ENCODE measurements at places on chromosomes 3 and 15.

DNA sequence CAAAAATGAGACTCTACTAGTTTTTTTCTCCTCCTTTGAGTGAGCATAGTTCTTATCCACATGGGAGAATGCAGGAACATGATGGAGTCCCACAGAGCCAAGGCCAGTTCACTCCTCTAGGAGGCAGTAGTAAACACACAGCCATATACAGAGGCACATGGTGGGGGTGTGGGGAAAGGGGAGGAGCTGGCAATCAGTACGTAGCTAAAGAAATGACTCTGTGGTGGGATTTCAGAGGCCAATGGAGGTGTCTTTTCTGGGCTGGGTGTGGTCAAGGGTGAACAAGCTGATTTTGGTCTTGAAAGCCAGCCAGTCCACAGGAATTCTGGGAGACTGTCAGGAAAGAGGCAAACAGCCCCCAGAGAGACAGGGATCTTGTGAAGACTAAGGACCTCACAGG is 6.6 kb upstream of the RAB11A start:
- DNase-seq: peak; percentile 61

GRCh38 chr3:99579965-99580364 is 58.4 kb upstream of the COL8A1 start:
- DNase-seq: no peak

DNA sequence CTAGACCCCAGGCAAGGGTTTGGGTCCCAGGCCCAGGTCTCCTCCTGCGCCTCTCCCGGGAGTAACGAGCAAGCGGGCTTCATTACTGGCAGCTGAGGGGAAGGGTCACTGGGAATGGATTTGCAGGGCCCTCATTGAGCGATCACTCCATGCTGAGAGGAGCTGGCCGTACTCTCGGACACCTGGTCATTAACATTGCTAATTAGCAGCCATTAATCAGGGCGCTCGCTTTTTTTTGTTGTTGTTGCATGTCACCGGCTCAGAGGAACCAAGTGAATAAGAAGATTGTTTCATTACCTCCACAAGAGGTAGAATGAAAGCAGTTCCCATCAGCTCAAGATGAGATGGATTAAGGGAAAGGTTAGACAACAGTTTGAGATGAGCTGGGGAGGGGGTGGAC is 293.0 kb upstream of the ATP11B start:
- no peak for DNase-seq

- DNase-seq: peak; percentile 39
Measured at GRCh38 chr3:133426721-133427120, 26.9 kb downstream of the BFSP2 start.

GRCh38 chr3:67016522-67017080 is 18.5 kb downstream of the KBTBD8 start:
- no peak for DNase-seq

GRCh38 chr3:138673641-138674530 is 65.3 kb downstream of the FAIM start:
- DNase-seq: peak; percentile 84

DNA sequence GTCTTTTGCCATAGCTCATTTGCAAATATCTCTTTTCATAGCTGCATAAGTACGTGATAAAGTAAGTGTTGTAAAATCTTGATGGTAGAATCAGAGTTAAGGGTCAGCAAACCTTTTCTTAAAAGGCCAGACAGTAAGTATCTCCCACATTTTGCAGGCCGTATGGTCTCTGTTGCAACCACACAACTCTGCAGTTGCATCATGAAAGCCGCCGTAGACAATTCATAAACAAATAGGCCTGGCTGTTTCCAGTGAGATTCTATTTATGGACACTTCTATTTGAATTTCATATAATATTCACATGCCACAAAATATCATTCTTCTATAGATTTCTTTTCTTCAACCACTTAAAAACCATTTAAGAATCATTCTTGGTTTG is 248.5 kb downstream of the TLE3 start:
- no peak for DNase-seq

- no peak for DNase-seq
Measured at GRCh38 chr15:71654042-71654719, 156.2 kb upstream of the NR2E3 start.

DNA sequence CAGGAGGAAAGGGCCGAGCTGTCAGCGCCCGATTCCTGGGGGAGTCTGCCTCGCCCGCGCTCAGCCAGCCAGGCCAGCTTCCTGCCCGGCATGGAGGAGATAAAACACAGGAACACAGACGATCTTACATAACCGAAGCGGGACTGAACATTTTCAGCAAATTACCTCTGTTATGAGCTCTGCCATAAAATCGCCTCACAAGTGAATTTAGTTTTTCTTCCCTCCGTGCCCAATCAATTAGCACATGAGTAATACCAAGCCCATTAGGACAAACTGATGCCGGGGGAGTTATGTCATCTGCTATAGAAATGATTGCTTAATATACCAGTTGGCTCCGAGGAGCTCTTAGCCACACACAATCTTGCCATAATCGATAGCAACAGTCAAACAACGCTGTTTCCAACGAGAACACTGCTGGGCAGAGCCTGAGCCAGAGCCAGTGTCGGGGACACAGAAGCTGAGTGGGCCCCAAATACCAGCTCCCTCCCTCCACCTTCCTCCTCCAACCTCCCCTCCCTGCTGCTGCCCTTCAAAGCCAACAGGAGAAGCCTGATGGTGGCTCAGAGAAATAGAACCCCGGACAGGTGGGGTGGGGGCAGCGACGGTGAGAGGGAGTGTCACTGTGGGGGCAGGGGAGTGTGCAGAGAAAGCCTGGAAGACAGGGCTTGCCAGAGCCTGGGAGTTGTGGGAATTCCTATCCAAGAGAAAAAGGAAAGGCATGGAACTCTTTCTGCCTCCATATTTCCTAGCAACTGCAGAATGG is 279.4 kb upstream of the TLE3 start:
- DNase-seq: peak; percentile 47

DNA sequence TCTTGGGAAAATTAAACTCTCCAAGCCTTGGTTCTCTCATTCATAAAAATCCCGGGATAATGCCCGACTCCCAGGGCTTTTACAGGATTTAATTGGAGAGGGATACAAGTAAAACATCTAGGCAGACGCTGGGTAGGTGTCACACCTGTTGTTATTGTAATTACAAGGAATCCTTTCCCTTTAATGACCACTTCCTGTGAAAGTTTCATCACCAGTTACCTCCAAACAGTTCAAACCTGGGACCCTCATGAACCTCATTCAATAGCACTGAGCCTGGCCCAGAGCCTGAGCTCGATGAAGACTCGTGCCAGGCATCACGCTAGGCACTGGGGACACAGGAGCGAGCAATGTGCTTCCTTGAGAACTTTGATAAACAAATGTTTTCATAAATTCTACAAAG is 2.1 kb upstream of the RYK start:
- DNase-seq: no peak

DNA sequence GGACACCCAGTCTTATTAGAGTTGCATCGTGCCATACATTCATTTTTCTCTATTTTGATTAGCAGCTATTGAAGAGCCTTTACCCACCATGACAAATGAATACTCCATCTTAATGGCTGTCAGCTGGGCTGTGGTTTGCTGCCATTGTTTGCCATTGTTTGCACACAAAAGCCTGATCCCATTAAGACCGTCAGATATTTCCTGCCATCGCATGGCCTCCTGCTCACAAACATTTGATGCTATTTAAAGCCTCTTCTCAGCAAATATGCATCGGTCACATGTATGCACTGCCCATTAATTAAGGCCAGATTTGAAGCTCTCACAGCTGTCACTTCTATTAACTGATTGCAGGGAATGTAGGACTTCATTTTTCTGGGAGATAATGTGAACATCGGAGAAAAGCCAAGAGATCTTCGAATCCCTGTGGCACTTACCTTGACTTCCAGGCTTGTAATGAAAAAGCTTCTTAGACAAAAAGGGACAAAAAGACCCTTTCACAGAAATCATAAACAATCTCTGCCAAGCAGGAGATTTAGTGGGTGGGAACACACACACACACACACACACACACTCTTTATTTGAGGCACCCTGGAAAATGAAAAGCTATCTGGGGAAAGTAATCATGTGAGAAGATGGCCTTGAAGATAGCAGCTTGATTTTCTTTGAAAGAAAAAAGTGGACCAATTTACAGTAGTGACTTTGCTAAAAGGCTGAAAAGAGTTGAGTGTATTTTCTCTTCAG is 175.4 kb upstream of the NR2E3 start:
- peak; percentile 69 for DNase-seq

Measured in astrocyte of the hippocampus (primary cell).